Cardiac septum (tissue), 1 donor: ENCODE measurements at places on chromosomes 6 and 20. TPM values are rescaled to one million over a fixed set of nuclear protein-coding genes. Genes with fewer than 3 reads are reported as not detected.

Gene PSORS1C2
- total RNA-seq: not detected

Gene TCP11
- total RNA-seq: not detected

GRCh38 chr6:16049168-16049567 is 79.7 kb upstream of the MYLIP start:
- DNase-seq: no peak

- no peak for DNase-seq
Observed at GRCh38 chr6:75528423-75528822, 34.8 kb upstream of the FILIP1 start.

DNA sequence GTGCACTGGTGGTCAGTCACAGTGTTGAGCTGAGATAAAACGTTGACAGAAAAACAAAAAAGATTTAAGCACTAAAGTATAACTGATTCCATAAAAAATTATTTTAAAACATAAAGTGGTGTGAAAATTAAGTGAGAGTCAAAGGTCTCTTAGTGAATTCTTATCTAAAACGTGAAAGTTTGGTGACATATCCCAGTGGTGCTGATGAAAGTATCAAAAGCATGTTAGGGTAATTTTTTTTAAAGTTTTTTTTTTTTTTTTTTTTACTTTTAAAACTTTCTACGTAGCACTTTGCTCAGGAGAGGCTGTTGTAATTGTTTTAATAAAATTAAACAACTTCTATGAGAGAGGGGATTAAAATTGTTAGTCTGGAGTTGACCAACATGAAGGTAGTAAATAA is 65.6 kb upstream of the TMEM30A start:
- DNase-seq: no peak
